ENCODE measurements at places on chromosomes 3 and 15.
A peak's percentile ranks its signal among the peaks of the same experiment; 100 is the strongest.

GRCh38 chr3:184911570-184911969, 99.6 kb downstream of the VPS8 start:
- DNase-seq: no peak

DNA sequence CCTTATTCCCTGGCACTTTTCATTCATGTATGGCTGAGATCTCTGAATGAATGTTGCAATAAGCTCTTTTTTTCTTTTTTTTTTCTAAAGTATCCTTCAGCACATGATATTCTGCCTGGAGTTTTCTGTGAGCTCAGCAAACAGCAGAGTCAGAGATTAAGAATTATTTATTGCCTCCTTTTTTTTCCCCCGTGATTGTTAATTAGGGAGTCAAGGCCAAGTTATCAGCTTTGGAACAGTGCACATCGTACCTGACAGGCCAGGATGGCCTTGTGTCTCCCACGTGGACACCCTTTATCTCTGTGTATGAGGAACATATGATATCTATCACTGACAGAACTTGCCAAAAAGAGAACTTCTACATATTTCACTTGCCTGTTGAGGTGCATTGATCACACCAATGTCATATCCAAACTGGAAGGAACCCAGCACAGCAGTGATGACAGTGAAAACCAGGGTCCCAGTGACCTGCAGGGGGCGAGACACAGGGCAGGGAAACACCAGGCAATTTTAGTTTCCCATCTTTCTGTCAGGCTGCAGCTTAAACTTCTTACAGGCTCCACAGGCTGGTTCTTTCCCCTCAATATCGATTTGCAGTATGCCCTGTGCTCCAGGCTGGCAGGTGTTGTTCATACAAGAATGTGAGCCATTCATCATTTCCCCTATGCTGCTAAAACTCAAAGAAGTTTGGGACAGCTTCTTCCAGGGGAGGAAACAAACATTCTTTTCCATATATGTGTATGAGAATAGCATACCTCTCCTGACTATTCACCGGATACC, 8.2 kb downstream of the SLC2A2 start:
- DNase-seq: no peak

- no peak for DNase-seq
These were observed 127.0 kb downstream of the LIPC start for GRCh38 chr15:58558777-58559176.

GRCh38 chr3:153706706-153707105, 414.5 kb upstream of the ARHGEF26 start:
- no peak for DNase-seq

DNA sequence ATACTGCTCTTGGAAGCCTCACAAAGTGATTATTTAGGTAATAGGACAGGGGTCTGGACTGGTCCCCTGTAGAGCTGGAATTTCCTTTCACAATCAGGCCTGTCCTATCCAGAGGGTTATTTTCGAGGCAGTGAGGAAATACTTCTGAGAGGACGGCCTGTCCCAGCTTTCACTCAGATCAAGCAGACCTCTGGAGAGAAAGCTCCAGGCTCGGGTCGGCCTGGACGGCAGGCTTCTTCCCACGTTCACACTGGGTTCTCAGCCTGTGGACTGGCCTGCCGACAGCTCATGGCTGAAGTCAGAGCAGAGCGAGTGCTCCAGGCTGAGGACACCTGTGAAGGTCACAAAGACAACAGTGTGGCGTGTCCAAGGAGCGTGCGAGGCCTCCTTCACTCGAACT, 405.3 kb downstream of the VPS13C start:
- DNase-seq: no peak

DNA sequence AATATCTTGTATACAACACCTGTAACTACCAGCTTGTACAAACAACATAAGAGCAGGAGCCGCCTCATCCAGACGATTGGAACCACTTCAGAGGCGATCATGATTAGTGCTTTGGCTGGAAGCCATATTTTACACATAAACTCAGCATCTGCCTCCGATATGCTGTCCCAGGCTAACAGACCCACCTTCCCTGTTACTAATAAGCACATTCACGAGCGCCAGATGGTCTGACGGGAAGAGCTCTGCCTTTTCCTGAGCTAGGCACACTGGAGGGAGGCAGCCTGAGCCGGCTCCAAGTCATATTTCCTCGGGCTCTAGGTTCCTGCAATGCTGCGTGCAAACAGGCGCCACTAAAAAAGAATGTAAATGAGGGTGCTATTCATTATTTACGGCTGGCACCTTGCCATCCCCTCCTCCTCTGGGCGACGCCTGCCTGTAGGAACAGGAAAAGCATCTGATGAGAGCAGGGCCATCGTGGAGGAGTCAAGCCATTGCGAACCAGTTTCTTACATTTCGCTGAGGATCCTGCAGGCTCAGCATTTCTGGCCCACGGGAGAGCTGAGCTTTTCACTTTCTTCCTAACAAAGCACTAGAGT, 98.2 kb downstream of the ANXA2 start:
- DNase-seq: peak; percentile 94

GRCh38 chr3:20608054-20608738, 422.2 kb upstream of the SGO1 start:
- DNase-seq: no peak

DNA sequence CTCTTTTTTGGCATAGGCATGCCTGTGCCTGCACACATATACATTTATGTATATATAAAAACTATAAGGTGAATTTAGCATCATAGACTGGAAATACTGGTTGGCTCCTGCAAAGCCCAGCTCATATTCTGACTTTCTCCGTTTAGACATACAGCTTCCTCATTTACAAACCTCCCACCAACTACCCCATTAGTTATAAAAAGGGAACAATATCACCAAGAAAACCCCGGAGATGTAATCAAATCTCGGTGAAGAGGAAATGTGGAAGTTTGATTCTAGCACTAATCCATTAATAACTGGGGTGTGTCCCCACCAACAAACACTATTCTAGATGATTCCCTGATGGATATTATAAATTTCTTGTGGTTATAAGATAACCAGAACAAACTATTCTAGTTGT, 517.7 kb upstream of the TBL1XR1 start:
- no peak for DNase-seq

GRCh38 chr3:79767194-79767904, 449 bp downstream of the ROBO1 start:
- DNase-seq: no peak

DNA sequence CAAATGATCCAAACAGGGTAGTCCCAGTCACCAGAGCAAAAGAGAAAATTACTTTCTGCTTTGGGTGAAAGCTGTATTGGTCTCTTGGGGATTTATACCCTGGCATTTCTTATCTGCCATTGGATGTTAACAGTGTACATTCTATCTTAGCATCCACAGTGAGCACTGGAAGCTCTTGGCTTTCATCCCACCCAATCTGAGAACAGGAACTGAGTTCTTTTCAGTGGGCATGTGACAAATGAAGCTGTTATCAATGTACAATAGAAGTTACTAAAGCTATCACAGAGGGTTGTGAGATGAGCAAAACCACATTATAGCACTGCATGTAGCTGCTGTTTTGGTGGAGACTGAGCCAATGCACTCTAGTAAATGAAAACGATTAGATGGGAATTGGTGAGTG, 300.7 kb downstream of the TUSC7 start:
- DNase-seq: no peak

DNA sequence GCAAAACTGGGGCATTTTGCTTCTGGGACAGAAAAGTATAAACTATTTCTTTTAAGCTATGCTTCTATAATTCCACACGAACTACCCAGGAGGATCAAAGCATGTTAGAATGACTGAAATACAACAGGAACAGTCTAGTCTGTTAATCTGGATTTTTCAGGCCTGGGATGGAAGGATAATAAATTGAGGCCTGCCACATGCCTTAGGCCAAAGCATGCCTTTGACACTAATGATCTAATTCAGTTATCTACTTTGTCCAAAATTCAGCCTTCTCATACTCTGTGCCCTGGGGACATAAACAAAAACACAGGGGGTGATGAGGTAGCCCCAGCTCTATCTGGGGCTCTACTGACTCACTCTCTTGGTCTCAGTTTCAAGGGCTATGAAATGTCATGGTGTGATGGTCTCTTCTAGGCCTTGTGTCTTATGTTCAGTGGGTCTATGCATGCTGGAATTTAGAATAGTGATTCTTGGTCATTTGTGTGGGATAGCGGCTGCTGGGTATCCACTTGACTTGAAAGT, 32.5 kb downstream of the GAP43 start:
- no peak for DNase-seq

- DNase-seq: no peak
These were observed 47.0 kb upstream of the ACKR4 start for GRCh38 chr3:132549890-132550578.

DNA sequence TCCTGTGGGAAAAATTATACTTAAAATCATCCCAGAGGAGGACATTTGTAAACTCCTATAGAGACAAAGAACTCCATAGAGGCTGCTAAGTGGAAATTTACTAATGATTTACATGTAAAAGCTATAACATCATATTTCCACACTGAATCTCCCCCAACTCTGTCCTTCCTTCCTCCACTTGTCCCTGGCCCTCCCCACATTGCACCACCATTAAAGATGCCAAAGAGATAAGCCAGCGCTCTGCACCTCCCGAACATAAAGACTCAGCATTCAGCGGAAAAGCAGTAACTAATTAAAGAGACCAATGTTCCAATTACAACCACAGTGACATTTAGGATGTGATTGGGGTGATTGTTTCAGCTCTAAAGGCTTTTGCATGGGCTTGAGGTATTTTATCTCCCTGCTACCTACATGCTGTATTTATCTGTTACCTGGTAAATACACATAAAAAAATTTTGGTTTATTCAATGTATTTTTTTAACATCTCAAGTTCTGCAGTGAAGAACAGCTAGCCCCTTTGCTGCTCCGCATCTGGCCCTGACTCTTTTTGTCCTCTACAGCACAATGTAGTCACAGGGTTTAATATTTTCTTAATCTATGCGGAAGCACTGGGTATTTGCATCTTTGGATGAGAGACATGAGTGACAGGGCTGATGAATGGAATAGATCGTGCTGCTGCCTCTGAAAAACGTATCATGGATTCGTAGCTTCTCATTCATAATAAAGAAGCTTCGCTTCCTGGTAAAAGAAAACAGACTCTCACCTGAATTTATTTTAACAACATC, 35.3 kb upstream of the B3GNT5 start:
- DNase-seq: no peak

DNA sequence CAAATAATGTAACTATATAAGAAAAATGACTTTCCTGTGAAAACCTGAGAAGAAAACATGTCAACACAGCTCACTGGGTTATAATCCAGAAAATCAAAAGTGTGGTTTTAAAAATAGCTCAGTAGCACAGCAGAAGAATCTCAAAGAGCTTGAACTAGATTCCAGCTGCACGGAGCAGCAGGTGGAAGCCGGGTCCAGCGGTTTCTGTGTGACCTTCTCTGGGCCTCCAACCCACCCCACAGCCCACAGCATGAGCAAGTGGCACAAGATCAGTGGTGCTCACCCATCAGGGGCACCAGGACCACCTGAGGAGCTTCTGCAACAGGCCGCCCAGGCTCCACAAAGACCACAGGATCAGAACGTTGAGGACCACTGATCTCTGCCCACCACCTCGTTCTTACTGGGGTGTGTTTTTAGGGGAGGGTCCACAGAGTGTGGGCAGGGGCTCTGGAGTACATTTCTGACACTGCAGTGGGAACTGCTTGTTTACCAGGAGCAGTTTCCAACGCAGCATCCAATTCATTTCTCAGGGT, 23.2 kb downstream of the SLC41A3 start:
- DNase-seq: no peak

DNA sequence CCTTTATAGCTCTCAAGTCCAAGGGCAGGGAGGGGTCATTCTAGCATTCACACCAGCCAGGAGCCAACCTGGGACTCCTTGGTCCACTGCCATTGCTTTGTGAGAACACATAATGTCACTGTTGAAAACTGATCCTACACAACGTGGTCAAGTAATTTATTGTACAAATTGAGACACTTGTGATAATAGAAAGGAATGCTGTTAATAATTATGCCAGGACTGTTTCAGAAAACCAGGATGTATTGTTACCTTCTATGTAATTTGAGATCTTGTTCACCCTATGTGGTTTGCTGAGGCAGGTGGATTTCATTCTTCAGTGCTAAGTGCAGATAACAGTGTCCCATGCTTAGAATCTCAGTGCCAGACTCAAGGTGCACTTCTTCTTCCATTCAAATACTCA, 33.3 kb downstream of the TMCO5A start:
- DNase-seq: no peak

- no peak for DNase-seq
These were observed 67.2 kb upstream of the TP63 start for GRCh38 chr3:189563853-189564563.

GRCh38 chr3:174583396-174583795, 275.7 kb upstream of the NAALADL2 start:
- peak; percentile 85 for DNase-seq

- DNase-seq: no peak
These were observed at the start of gene SLC15A2 for GRCh38 chr3:121894301-121894990. TSS of gene SLC15A2 (plus strand) at chr3:121894401. CDS start at chr3:121894477, 76 bp downstream.

DNA sequence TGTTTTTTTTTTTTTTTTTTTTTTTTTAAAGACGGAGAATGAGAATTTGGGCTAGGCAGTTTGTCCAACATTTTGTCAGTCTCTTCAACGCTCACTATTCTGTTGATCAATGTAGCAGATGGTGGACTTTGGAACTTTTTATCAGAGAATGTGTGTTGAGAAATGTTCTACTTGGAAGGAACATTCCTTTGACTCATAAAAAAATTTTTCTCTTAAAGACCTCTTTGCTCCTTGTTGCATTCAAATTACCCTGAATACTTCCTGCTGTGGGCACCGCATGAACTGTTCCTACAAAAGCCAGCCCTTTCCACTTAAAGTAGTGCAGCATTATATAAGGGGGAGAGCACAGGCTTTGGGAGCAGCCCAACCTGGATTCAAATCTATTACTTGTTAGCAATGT, 182.9 kb downstream of the AKAP13 start:
- DNase-seq: no peak

DNA sequence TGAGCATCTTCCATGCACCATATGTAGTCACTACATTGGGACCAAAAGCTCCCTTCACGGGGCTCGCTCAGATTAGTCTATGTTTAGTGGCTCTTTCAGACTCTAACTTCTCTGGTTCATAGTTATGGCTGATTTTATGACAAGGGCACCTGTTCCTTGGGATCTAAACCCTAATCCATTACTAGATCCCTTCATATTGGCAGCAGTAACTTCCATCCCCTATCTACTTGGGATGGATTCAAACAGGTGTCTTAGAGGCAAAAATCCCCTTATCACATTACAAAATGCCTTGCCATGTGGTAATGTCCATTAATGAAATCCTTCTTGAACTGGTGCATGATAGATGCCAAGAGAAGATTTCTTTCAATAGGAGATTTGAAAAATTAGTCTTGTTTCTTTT, 96.7 kb upstream of the TP63 start:
- no peak for DNase-seq

GRCh38 chr3:191210032-191210431, 11.0 kb downstream of the OSTN start:
- DNase-seq: no peak

Data from NCI-H1436 (cell line).